RCC 7860 (cell line): ENCODE measurements at places on chromosomes 3 and 15.

DNA sequence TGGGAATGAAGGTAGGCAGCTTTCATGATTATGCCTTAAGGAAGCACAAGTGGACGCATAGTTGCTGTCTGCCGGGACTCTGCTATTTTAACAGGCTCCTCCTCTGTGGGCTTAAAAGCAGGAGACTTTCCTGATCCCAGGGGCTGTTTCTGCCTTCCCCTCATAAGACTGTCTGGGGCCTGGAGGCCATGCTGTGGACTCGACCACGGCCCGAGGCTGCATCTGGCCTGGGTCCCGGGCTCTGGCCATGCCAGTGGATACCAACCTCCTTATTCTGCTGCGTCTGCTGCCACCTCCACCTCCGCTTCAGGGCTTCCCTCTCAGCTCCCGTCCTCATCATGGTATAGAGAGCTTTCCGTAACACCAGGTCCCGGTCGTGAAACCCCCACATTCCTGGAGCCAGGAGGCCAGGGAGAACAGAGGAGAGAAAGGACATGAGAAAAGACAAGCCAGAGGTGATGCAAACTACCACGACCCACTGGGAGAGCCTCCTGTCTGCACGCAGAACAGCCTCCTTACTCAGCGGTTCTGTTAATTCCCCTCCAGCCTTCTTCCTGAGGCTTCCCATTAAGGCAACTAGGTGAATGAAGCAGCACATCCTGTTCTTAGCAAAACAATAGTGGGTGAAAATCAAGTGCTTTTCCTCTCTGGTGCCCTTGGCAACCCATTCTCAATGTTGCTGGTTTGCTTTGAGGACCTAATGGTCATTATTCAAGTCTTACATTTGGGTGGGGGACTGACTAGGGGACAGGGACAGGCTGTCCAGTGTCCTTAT lies 200.5 kb downstream of the KLF13 start:
- no peak for DNase-seq

- peak; percentile 38 for DNase-seq
These were observed 2.2 kb upstream of the HES1 start for GRCh38 chr3:194133661-194134230.

- DNase-seq: no peak
These were observed 74.9 kb upstream of the XCR1 start for GRCh38 chr3:46102059-46102779.

DNA sequence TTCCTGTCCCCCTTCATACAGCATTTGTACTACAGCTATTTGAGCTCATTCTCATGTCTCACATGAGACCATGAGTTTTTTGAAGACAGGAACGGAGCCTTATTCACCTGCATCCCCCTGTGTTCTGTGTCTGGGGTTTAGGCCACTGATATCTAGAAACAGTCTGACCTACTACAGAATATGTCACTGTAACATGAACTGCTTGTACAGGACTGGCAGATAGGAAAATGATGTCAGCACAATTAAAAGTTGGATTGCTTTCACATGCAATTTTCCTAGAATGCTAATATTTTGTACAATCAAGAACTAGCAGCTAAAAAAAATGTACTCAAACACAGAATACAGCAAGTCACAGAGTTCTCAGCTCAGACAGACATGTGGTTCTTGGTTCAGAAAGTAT lies 90.8 kb upstream of the FGF12 start:
- no peak for DNase-seq

- no peak for DNase-seq
These were observed 120.1 kb downstream of the VGLL4 start for GRCh38 chr3:11523572-11524101.

- no peak for DNase-seq
These were observed 45.2 kb downstream of the CCNB2 start for GRCh38 chr15:59150185-59150584.

DNA sequence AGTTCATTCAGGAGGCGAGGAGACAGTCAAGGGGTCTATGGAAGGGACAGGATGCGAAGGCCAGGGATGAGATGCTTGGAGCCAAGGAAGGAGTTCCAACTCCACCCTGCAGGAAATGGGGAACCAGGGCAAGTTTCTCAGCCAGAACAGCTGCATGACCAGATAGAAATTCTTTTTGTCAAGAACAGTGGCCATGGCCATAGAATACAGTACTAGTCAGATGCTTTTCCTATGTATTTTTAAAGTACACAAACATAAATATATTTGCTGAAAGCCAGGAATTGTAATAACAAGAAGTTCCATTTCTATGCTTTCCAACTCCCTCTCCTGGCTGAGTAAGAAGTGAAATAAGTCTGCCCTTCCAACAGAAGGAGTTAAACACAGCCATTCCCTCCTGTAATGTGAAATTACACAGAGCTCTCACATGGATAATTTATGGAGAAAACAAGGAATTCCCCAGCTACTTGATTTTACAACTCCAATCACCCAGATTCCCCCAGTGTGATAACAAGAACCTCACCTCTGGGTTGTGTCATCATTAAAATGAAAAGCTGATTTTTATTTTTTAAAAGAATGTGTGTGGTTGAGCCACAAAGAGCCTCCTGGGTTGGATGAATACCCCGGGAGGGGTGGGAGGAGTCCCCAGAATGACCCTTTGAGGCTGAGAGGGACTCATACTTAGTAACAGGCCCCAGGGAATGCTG lies 124.6 kb upstream of the ARHGEF3 start:
- peak; percentile 69 for DNase-seq

DNA sequence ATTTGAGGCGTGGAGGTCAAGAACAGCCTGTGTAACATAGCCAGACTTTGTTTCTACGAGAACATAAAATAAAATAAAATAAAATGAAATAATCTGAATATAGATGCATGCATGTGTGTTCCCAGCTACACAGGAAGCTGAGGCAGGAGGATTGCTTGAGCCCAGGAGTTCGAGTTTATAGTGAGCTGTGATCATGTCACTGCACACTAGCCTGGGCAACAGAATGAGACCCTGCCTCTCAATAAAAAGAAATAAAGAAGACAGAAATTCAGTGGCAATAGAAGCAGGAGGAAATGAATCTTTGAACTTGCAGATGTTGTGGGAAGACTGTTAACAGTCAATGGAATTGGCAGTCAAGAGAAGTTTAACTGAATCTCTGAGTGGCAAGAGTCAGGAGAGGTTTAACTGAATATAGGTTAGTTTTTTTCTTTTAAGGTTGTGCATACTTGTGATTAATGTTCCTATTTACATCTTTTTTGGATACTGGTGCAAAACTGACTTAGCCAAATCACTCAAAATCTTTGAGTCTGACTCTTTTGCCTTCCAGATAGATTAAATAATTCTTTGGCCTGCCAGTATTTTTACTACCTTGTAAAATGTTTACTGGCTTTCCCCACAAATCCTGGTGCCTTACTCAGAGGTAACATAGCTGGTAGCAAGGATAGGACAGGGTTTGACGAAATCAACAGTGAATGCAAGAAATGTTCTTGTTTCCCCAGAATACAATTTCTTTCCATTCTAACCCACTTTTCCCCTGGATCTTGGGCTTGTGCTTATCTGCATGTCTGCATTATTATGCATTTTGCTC lies 361.4 kb downstream of the PDCD6IP start:
- DNase-seq: no peak

DNA sequence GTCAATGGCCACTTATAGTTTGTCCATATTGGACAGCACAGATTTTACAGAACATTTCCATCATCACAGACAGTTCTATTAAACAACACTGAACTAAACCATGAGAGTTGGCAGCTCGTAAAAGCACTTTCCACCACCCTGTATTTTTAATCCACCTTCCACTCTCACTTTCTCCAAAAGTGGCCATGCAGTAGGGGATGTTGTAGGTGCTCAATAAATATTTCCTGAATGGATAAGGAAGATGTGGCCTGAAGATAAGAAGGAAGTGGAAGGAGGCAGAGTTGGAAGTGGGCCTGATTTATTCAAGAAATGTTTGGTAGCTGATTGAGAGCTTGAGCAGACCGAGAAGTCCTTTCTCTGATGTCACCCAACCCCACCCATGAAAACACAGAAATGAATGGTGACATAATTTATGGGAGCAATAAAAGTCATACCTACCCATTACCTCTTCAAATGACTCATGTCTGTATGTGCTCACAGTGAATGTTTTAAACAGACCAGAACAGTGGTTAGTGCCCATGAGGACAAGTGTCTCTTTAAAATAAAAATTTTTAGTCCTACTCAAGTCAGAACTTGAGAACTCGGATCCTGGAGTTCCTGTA lies 39.6 kb upstream of the CTNNB1 start:
- DNase-seq: no peak

GRCh38 chr3:26375843-26376530 lies 246.6 kb upstream of the LRRC3B start:
- DNase-seq: no peak

DNA sequence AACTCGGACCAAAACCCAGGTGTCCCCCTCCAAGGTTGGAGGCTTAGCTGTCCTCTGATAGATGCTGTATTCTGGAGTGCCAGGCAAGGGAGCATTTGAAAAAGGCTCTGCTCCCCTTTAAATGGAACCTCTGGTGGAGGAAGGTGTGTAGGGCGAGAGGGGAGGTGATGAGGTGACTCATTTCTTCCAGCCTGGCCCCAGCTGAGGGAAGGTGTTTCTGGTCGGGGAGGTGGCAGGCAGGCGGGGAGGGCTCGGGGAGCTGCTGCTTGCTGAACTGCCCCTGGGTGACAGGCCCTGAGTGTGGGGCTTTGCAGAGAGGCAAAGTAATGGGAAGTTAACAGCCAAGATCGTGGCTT lies 18.8 kb downstream of the PSTPIP1 start:
- DNase-seq: no peak

DNA sequence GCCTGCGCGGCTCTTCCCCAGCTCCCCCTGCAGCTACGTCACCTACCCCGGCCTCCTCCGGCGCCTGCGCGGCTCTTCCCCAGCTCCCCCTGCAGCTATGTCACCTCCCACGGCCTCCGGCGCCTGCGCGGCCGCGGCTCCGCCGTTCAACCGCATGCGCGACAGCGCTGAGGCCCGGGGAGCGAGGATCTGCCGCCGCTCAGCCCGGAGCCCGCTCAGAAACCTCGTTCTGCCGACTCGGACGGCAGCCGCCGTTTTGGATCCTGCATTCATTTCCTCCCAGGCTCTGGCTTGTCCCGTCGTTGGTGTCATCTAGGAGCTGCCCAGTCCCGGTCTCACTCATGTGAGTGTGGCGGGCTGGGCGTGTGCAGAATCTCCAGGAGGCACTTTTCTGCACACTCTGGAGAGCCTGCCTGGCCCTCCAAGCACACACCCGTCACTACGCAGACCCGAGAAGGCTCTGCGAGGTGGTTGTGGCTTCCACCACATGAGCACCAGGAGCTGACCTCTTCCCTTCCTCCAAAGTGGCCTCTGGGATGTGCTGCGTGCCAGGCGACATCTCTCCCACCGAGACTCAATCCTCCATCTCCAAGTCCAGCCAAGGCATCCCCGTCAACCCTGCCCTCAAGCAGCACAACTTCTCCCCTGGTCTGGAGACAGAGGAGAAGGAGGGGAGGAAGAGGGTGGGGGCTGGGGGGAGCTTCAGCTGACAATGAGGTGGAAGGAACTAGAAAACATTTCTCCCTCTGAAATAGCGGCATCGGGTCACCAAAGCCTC lies 165.3 kb downstream of the CHSY1 start:
- DNase-seq: no peak

DNA sequence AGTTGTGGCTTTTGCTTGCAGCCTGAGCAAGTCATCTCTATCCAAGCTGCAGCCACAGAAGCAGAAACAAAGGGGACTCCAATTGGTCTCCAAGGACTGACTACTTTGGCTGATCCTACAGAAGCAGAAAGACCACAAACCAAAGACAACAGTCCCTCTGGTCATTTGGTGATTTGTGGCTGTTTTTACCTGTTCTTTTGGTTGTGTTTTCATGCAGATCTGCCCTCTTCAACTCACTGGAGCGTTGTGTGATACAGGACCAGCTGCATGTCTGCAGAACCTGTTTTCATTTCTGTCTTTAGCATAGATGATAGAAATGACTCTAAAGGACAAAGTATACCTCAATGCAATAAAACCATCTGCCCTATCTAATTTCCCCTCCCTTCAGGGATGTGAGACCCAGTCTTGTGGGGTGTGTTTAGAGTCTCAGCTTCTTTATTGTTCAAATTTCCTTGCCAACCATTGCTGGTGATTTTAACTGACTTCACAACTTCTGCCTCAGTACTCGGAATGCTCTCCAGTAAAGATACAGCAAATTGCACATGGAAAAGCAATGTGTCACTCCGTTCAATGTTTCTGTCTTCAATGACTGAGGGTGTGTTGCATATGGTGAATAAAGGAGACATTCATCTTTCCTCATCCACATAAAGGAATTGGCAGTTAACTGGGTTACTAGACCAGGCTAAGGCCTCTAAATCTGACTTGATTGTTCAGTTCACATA lies 48.9 kb upstream of the SLC7A14 start:
- DNase-seq: no peak

- no peak for DNase-seq
These were observed 517 bp downstream of the FBN1 start for GRCh38 chr15:48644827-48645557.

DNA sequence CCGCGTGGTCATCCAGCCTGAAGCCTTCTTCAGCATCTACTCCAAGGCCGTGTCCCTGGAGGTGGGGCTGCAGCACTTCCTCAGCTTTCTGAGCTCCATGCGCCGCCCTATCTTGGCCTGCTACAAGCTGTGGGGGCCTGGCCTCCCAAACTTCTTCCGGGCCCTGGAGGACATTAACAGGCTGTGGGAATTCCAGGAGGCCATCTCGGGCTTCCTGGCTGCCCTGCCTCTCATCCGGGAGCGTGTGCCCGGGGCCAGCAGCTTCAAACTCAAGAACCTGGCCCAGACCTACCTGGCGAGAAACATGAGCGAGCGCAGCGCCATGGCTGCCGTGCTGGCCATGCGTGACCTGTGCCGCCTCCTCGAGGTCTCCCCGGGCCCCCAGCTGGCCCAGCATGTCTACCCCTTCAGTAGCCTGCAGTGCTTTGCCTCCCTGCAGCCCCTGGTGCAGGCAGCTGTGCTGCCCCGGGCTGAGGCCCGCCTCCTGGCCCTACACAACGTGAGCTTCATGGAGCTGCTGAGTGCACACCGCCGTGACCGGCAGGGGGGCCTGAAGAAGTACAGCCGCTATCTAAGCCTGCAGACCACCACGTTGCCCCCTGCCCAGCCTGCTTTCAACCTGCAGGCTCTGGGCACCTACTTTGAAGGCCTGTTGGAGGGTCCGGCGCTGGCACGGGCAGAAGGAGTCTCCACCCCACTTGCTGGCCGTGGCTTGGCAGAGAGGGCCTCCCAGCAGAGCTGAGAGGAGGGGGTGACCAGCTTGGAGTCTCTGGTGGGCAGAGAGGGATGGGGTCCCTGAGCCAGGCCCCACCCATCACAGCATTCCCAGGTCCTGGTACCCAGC lies 37.9 kb downstream of the GOLGA6A start:
- no peak for DNase-seq
